ENCODE measurements at places on chromosomes 5 and 9.

DNA sequence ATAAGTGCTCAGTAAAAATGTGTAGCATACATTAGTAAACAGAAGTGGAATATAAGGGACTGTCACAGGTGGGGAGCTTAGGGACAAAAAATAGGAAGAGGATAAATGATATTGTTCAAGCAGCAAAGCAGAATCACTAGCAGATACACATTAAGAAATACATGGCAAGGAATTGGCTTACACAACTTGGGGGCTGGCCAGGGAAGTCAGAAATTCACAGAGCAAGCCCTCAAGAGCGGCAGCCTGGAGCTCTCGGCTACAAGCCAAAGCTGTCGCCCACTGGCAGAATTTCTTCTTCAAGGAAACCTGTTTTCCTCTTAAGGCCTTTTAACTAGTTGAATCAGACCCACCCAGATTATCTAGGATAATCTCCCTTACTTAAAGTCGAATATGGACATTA lies 73.0 kb upstream of the SMIM23 start:
- DNase-seq = no peak

DNA sequence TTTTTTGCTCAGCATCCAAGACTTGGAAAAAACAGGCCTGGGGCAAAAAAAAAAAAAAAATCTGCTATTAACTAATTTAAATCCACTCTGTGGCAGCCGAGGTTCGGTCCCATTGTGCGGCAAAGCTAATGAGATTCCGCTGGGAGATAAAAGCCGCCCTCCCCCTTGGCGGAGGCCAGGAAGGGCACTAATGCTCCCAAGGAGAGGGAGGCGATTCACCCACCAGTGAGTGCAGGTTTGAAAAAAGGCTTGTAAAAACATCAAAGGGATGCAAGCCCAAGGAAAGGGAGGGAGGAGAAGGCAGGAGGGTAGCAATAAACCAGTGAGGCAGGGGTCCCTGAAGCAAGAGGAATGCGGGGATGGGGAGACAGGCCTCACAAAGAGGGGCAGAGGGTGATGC lies 129.5 kb upstream of the RAPGEF1 start:
- no peak for DNase-seq

GRCh38 chr9:125932012-125932411 lies 184.8 kb downstream of the PBX3 start:
- no peak for DNase-seq

- no peak for DNase-seq
These were observed 344.8 kb downstream of the ARRDC3 start for GRCh38 chr5:91038180-91038808.

GRCh38 chr9:128885376-128885775 lies 3.4 kb downstream of the LRRC8A start:
- DNase-seq = no peak

DNA sequence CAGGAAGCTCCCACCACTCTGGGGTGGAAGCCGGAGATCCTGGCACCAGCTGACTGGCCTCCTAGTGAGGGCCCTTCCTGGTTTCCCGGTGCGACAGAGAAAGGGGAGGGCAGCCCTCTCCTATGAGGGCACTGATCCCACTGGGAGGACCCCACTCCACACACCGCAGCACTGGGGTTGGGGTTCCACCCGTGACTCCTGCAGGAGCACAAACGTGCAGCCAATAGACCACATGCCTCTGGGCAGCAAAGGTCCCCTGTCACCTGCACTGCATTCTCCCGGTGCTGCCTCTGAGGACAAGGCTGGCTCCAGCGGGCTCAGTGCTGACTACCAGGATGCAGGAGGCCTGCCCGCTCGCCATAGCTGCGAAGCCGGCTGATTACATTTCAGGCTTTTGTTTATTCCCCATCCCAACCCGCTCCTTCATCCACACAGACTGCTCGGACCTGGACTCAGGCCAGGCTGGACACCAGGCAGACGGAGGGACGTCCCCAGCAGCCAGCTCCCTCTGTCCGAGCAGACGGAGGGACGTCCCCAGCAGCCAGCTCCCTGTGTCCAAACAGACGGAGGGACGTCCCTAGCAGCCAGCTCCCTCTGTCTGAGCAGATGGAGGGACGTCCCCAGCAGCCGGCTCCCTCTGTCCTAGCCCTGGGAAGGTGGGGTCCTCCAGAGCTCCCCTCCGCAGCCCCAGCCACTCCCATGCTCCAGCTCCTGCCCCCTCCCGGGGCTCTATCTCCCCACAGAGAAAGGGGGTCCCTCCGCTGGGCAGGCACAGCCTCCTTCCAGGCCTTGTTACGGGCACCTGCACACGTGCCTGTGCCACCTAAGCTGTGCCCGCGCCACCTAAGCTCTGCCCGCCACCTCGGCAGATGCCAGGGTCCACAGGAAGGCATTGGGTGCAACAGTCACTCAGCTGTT lies 8.8 kb upstream of the CEP72 start:
- DNase-seq = no peak

- DNase-seq = no peak
These were observed 25.4 kb downstream of the GPR21 start for GRCh38 chr9:123058834-123059233.

- DNase-seq = no peak
These were observed 33.8 kb downstream of the ZNF131 start for GRCh38 chr5:43154469-43154868.

- DNase-seq = no peak
These were observed 69.8 kb downstream of the DOCK2 start for GRCh38 chr5:169706758-169707450.

DNA sequence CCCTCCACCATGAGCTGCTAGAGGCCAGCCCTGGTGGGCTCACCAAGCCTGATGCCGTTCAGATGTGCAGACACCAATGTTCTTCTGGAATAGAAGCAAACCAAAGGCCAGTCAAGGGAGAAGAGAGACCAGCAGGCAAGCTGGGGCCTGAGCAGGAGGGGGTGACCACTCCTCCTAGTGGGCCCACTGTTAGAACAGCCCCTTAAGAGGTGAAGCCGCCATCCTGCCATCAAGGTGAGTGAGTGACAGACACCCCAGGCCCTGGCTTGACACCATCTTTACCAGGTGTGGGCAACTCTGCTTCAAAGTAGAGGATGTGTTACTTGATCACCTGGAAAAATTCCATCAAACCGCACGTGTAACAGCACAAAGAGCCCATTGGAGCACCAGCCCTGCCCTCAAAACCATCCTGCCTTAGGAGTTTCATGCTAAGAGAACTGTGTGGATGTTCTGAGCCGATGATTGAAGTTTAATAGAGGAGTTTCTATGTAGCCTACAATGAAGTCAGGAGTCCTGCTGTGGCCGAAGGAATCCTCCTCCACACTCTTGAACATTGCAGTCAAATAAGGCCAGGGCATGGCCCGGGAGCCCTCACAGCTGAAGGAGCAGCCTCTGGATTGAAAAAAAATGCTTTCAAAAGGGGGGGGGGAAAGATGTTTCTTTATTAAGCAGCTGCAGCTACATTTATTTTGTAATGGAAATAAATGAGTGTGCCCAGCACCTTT lies 20.8 kb downstream of the AMBP start:
- no peak for DNase-seq

DNA sequence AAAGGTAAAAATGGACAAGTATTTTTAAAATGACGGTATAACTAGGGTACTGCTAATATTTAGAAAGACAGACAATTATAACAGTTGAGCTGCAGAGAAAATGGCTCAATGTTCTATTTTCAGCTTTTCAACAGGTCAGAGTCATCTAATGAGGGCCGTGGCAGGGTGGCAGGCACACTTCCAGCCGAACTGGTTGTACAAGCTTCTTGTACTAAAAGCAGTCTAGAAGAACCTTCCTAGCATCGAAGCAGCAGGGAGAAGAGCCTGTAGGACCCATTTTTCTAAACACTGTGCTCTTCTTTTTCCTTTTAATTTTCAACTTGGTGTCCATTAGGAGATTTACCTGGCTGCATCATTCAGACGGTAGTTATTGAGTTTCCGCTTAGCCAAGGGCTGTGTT lies 85.6 kb downstream of the SLC28A3 start:
- no peak for DNase-seq

GRCh38 chr5:111735583-111736270 lies 21.3 kb downstream of the NREP start:
- DNase-seq = no peak

- no peak for DNase-seq
These were observed 57.7 kb downstream of the FGF18 start for GRCh38 chr5:171477101-171477500.

GRCh38 chr5:151357792-151358191 lies 10.4 kb upstream of the SLC36A2 start:
- no peak for DNase-seq

DNA sequence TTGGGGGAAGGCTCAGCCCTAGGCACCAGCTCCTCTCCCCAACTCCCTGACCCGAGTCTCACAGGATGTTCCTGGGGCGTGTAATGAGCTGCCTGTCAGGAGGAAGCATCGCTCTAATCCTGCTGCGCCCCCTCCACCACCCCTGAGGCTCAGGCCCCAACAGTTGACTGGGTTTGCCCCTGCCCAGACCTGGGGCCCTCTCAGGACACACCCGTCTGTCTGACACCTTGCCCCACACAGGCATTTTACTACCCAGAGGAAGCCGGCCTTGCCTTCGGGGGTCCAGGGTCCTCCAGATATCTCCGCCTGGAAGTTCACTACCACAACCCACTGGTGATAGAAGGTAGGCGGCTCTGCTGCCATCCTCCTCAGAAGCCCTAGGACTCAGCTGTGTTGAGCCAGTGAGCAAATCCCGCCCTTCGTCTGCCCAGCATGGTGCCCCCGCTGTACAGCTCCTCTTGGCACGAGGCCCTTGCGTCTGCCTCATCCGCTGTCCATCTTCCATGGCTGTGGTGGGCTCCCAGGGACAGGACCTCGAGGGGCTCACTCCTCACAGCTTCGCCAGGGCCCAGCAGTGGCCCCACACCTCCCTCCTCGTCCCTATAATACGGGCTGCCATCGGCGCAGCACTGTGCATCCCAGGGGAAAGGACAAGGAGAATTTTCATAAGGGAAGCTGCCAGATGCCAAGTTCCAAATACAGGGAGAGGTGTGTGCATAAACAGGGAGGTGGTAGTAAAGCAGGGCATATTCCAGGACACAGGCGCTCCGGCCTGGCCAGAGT lies 8.0 kb downstream of the DBH start:
- no peak for DNase-seq

GRCh38 chr9:92176068-92176799 lies 61.0 kb upstream of the SPTLC1 start:
- no peak for DNase-seq

- DNase-seq = no peak
These were observed 1.1 kb upstream of the DNAJB5 start for GRCh38 chr9:34988218-34989002.

DNA sequence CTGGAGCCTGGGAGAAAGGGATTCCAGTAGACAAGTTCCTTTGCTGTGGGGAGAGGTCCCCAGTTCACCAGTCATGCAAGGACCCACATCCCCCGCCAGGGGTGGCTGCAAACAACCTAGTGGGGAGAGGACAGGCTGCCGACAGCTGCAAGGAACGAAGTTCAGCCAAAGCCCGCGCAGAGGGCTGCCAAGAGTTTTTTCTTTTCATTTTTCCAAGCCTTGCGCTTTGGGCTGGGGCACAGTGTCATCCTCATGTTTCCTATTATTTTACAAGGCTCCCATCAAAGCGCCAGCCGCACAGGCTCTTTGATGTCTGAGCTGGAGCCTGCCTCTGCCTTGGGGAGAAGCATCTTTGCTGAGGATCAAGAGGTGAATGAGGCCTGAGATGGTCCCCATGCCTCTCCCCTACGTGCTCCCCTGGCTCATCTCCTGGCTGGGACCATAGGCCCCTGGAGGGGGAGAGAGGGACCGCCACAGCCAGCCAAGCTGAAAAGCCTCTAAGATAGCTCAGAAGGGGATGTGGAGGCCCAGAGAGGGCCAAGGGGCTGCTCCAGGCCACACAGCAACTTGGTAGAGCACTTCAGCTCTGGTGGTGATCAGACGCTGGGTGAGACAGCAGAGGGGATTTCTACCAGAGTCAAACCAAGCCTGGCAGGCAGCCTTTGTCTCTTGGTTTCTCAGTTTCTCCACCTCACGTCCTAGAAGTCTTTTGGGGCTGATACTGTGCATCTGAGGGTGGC lies 50.4 kb upstream of the SYNPO start:
- no peak for DNase-seq

GRCh38 chr5:121386334-121386733 lies 465.3 kb upstream of the FTMT start:
- DNase-seq = no peak

DNA sequence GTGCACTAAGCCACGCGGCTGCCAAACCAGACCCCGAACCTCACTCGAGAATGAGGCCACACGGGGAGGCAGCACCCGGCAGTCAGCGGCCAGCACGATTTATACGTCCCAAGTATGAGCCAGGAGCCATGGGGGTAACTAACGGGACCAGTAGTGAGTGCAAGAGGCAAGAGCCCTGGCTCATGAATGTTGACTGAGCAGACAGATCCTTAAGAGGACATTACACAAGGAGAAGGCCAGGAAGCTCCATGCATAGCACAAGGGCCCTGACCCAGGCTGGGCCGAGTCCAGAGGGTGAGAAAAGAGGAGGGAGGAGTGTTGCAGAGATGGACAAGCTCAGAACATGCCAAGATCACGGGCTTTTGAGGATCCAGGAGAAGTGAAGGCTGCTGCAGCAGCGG lies 58.6 kb upstream of the PHYKPL start:
- no peak for DNase-seq

GRCh38 chr9:134891053-134891452 lies 10.4 kb downstream of the FCN2 start:
- DNase-seq = no peak

GRCh38 chr9:7154003-7154619 lies 396.3 kb downstream of the KDM4C start:
- DNase-seq = no peak

- DNase-seq = no peak
These were observed 396 bp downstream of the GARIN3 start for GRCh38 chr5:157165668-157166067.

- DNase-seq = no peak
These were observed 90.2 kb downstream of the APBA1 start for GRCh38 chr9:69582018-69582417.

DNA sequence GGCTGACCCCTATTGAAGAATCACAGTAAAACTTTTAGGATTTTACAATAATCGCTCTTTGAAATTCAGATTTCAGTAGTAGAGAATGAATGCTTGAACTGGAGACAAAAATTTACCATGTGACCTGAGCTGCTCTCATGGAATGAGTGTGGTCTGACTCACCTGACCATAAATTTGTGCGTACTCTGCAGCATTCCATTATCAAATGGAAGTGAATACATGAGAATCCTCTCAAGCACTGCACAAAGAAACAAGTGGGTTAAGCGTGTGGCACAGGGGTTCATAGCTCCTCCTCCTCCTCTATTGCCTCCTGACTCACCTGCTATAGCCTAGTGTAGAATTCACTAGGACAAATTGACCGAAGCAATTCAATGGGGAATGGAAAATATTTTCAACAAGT lies 269.8 kb upstream of the CDH9 start:
- no peak for DNase-seq

GRCh38 chr5:92444888-92445287 lies 1061.8 kb upstream of the ARRDC3 start:
- DNase-seq = no peak

Measured in activated CD8-positive, alpha-beta memory T cell treated with anti-CD3 and anti-CD28 coated beads for 1 hour (primary cell).